Smooth muscle cell of bladder (primary cell): ENCODE measurements at places on chromosomes 5 and 9. TPM values are rescaled to one million over a fixed set of nuclear protein-coding genes. Genes with fewer than 3 reads are reported as not detected.

Gene CDO1
- total RNA-seq: 2.6 and 7.7 TPM in 2 replicates

Gene FOXD4L3
- not detected in 2 replicates for total RNA-seq

Gene TMEM252
- not detected in 2 replicates for total RNA-seq

Gene ZER1
- total RNA-seq: 15.5 and 20.5 TPM in 2 replicates

Gene LCN9
- not detected in 2 replicates for total RNA-seq

Gene SLC23A1
- total RNA-seq: under 0.01 TPM in 1 of 2 replicates, not detected in the other

Gene IL3
- total RNA-seq: not detected in 2 replicates

Gene MEIKIN
- total RNA-seq: not detected in 2 replicates

Gene NRARP
- 0.09 and 0.14 TPM in 2 replicates for total RNA-seq

Gene WDR36
- 49.2 and 77.8 TPM in 2 replicates for total RNA-seq
